ENCODE measurements at places on chromosomes 6 and 20. TPM values are rescaled to one million over a fixed set of nuclear protein-coding genes. Genes with fewer than 3 reads are reported as not detected.

- DNase-seq: no peak
These were observed 464.1 kb upstream of the ARID1B start for GRCh38 chr6:156313037-156313436.

DNA sequence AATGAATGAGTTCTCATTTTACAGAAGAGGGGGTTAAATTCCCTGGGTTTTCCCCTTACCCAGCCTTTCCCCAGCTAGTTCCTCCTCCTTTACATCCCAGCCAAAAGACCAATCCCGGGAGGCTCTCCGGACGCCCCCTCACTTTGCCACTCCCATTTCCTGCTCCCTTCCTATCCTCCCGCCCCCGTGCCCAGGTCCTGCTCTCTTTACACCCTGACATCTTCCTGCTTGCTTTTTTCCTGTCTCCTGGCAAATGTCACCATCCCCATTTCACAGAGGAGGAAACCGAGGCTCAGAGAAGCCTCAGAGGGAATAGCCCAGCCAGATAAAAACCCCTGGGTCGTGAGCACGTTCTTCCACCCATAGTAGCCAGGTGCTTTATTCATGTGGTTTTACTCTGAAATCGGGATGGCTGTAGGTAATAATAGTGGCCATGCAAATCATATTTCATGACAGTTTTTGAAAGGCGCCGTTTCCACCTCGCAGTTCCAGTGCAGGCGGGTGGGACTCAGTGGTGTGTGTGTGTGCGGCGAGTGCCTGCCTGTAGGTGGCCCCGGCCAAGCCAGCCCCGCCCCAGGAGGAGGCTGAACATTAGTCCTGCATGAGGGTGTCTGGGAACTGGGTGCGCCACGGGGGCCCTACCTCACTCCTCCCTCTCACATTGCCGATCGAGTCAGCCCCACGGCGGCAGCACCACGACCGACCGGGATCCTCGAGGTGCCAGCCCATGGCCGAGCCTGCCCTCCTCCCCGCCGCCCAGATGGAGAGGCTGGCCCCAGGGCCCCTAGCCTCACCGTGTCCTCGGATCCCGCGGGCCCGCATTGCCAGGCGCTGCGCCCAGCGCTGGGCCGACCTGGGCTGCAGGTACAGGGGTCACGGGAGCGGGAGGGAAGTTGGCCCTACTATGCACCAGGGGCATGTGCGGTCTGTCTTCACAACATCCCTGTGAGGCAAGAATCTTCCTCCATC lies at the start of gene ARHGAP40:
TSS of gene ARHGAP40 (plus strand) at position 594 of the 969 bp plus-strand sequence.
- peak; percentile 55 for DNase-seq

GRCh38 chr6:128567029-128567428 lies 46.6 kb upstream of the PTPRK start:
- DNase-seq: no peak

DNA sequence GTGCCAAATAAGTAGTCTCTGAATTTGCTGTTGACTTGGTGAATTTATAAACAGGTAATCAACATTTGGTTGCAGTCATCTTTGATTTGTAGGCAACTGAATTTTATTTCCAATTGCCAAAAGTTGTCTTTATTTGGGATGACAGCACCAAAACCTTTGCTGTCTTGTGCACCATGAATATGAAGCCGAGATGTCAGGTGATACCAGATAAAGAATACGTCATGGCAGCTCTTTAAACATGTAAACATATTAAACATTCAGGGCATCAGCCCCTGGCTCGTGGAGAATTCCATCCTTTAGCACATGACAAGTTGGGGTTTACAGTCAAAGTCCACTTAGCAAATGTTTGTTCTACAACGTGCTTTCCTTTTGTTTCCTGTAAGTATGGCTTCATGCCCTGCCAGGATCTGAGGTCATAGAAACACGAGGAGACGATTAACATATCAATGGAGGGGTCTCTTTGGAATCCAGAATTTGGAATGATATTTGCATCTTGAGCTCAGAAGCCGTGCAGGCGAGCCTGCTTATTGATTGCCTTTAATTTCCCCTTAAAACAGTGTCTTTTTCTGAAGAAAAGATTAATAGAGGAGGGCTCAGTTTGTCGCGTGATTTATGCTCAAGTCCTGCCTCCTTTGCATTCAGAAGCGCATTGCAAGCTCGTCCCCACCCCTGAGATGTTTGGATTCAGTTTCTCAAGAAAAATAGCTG lies 170.2 kb upstream of the ZNF217 start:
- no peak for DNase-seq

- no peak for DNase-seq
These were observed 159.3 kb downstream of the PREX1 start for GRCh38 chr20:48668451-48668946.

GRCh38 chr20:37914672-37915433 lies 11.9 kb downstream of the VSTM2L start:
- DNase-seq: no peak

Gene STX11
- 5.8 TPM for total RNA-seq

Gene B3GAT2
- total RNA-seq: not detected

Measured in ureter (tissue), 1 donor.